ENCODE measurements at places on chromosomes 12 and 14.

DNA sequence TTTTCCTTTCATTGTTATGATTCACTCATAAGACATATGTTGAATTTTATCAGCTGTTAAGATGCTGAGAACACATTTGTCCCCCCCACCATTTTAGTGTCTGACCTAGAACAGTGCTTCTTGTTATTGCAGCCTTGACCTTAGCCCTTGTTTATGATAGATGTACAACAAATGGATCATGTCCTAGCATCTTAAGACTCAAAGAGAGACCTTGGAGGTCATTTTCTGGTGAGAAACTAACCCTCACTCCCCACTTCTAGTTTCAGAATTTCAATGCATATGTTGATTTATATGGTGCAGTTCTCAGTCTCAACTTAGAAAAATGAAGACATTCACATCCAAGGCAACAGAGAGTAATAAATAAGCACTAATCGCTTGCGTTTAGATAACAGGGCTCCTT, 391.2 kb downstream of the AEBP2 start:
- DNase-seq = no peak

GRCh38 chr12:67759829-67760228, 111.3 kb downstream of the DYRK2 start:
- DNase-seq = no peak

GRCh38 chr14:83594874-83595273, 1935.1 kb upstream of the FLRT2 start:
- DNase-seq = no peak

DNA sequence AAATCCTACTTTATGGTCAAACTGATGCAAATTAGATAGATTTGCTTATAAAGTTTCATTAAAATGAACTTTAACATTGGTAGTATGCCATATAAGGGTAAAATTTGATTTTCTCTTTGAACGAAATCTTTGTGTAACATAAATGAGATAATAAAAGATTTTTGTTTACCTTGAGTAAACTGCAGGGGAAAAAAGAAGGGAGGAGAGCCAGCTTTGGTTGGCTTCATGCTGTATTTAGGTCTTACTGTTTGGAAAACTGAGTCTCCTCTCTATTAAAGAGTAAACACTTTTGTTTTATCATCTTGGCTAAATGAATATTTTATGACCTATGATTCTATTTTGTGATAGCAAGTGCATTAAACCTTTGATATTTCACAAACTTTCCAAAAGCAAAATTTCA, 267.6 kb downstream of the IPO8 start:
- DNase-seq = no peak

DNA sequence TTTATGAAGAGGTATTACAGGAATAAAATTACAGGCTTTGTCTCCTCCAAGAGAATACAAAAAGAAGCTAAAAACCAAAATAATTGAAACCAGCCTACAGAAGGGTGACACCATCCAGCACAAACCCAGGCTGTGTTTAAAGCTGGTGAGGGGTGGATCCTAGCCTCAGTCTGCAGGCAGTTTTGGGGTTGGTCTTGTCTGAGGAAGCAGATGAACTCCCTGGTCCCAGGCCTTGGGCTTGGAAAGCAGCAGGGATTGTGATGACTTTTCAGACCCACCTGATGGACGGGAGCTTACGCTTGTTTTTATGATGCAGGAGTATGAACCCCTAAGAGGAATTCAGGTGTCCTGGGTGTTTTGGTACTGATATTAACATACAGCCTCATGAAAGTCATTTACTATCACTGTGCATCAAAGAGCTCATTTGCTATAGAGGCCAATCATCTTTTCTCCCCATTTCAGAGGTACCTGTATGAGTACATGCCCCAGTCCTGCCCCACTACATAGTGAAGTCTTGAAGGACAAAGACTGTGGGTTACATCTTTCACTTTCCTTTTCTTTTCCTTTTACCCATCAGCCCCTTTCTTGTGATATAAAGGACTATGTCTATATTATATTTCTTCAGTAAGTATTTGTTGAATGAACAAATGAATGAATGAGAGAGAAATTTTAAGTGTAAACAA, 18.1 kb downstream of the PRICKLE1 start:
- no peak for DNase-seq

DNA sequence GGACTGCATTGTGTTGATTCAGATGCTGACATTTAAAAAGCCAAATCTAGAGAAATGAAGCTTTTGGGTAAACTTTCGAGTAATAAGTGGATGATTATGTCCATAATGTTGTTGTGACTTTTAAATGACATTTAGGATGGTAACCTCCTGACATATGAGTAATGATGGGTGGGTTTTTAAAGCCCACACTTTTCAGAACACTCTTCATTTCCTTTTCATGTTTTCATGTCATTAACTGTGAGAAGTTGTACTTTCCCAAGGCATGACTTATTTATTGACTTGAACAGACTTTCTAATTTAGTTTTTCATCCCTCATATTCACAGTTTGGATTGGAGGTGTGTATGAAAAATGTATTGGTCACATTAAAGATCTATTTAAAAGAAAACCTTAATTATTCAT, 35.5 kb downstream of the RGS6 start:
- no peak for DNase-seq

- no peak for DNase-seq
Observed at GRCh38 chr14:68553311-68553710, 239.6 kb downstream of the ZFP36L1 start.

DNA sequence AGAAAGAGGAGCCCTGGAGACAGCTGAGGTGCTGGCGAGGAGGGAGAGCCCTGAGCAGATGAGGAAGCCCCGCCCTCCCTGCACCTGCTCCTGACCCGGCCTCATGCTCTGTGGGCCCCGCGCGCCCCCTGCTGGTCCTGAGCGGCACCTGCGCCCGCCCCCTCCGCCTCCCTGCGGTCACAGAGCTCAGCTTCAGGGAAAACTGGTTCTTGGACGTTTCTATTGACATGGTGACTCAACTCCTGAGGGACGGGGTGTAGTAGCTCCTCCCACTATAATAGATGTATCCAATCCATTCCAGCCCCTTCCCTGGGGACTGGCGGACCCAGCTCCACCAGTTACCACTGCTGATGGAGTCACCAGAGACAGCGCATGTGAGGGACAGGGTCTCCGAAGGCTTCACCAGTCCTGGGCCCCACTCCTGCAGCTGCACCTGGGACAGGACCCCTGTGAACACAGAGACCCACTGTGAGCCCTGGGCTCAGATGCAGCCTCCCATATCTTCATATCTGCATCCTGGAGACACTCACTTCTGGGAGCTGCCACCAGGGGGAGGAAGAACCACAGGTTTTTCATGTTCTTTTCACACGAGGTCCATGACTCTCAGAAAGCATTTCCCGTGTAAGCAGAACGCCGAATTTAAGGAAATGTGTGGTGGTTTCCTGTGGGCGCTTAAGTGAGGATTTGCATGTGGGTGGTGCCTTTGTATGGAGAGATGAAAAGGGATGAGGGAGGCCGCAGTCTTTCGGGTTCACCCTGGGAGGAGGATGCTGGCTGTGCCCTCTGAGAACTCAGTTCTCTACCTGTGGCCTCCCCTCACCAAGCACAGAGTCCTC, 1346.4 kb downstream of the TMEM121 start:
- DNase-seq = peak; percentile 64

DNA sequence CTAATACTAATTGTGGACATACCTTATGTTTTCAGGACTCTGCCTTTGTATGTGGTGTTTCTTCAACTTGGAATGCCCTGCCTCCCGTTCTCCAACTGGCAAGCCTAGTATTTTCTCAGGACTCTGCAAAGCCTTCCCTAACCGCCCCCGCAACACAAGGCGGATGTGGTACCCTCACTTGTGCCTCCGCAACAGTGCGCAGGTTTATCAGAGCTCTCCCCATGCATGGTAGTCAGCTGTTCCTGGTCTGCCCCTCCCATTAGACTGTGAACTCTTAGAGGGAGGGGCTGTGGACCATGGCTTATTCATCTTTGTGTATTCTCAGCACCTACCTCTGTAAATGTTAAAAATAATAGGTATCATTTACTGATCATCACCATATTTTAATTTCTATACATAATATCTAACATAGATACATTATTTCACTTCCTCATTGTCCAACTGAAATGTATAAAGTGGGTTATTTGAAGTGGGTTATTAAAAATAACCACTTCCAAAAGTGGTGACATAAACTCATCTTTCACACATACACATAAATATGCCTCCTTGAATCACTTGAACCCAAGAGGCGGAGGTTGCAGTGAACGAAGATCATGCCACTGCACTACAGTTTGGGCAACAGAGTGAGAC, 9.0 kb downstream of the LPAR5 start:
- peak; percentile 56 for DNase-seq

GRCh38 chr14:26078561-26078960, 519.3 kb downstream of the NOVA1 start:
- no peak for DNase-seq

GRCh38 chr12:72505227-72505626, 233.1 kb downstream of the TRHDE start:
- no peak for DNase-seq

GRCh38 chr12:49537752-49538509, 899 bp upstream of the KCNH3 start:
- peak; percentile 60 for DNase-seq

DNA sequence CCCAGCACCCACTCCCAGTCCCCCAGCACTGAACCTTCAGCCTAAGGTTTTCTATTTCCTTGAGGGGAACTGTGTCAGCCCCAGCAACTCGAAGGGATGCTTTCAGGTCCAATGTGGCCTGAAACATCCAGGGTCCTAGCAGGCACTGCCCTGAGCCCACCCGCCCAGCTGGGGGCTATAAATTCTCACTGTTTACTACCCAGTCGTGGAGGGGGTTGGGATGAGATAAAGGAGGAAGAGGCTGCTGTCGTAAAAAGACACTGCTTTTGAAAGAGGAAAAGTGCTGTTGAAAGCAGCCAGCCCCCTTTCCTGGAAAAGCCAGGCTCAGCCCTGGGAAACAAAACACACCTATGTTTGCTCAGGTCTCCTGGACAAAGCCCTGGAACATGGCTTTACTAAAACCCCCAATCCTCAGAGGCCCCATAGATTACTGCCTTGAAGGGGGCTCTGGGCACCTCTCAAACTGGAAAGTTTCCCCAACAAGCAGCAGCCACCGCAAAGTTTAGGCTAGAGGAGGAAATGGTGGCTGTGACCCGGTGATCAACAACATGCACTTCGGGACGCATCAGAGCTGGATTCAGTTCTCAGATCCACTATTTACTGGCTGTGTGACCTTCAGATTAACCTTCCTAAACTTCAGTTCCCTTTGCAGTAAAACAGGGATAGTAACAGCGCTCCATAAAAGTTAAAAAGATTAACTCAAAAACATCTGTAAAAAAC, 51.0 kb downstream of the ACTN1 start:
- no peak for DNase-seq

DNA sequence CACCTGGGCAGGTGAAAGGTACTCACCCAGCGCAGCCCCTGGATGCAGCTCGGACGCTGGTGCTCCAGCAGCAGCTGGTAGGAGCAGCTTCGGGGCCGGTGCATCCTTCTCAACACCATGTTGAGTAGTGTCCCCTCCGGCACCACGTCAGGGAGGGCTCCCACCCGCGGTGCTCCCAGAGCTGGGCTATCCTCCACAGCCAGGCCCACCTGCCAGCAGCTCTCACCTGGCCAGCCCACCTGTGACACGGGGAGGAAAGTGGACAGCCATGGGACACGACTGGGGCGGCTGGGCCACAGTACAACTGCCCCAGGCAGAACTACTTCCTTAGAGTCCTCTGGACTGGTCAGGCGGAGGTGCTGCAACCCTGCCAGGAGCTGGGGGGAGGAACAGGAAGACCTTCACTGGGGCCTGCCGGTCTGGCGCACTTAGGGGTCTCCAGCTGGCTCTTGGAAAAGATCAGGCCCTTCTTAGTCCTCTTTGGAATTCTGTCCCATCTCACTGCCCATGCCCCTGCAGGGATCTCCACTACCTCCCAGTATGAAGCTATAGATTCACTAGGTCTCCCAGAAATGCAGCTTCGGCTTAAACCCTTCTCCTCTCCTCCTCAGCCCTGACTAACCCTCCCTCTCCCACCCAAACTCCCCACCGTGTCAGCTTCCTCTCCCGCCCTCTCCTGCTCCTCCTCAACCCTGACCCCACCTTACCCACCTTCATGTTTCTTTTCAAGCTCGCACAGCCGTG, 668 bp downstream of the RAPGEF3 start:
- no peak for DNase-seq

GRCh38 chr12:93943780-93944179, 204.6 kb upstream of the PLXNC1 start:
- no peak for DNase-seq

DNA sequence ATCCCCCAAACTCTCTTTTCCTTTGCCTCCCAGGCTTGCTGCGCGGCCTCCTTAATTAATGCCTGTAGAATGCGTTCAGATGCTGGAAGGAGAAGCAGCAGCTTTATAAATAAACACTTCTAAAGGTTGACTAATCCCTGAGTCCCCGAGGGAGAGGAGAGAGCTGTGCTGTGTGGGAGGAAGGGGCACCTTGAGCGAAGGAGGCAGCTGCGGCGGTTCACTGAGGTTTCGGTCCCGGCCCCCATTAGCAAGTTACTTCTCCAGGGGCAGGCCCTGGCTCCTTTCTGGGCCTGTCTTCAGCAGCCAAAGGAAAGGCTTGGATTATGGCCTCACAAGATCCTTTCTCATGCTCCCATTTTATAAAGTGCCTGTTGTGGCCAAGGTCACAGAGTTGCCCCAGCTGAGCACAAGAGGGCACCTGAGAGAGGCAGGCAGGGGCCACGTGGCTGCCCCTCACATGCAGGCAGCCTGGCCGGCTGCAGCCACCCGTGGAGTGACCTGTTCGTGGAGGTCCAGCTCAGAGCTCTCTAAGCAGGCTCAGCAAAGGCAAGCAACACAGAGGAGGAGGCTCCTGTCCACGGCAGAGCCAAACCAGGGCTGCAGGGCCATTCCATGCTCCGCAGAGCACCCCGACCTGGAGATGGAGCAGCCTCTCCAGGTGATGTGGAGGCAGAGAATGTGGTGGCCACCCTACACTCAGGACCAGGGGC, 15.0 kb upstream of the CACNA2D4 start:
- DNase-seq = peak; percentile 76

DNA sequence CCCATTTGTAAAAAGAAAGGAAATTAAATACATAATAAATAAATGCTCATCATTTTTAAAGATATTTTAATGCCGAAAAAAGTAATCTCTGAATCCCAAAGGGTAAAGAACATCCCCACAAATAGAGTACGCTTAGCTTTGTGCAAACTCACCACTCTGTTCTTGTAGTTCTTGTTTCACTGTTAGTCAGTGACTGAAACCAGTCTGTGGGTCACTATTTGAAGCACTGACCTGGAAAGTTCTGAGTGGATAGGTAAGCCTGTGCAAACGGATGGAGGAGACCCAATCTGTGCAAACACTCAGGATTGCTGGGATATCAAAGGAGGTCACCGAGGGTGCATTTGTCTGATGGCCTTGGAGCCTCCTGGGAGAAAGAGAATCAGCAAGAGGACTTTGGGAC, 68.1 kb upstream of the TSPAN11 start:
- no peak for DNase-seq

- DNase-seq = no peak
Observed at GRCh38 chr12:26606911-26607310, 226.1 kb downstream of the ITPR2 start.

- DNase-seq = no peak
Observed at GRCh38 chr12:54136844-54137580, 51.8 kb downstream of the SMUG1 start.

- peak; percentile 46 for DNase-seq
Observed at GRCh38 chr12:101877806-101878242, 444 bp downstream of the DRAM1 start.

GRCh38 chr14:20499108-20499507, 6.2 kb upstream of the RNASE10 start:
- no peak for DNase-seq

- no peak for DNase-seq
Observed at GRCh38 chr14:28243600-28243999, 523.0 kb upstream of the FOXG1 start.

GRCh38 chr12:2959505-2960389, 550 bp downstream of the TEAD4 start:
- DNase-seq = peak; percentile 78

GRCh38 chr14:56896922-56897321, 86.6 kb upstream of the OTX2 start:
- DNase-seq = no peak
